ENCODE measurements at places on chromosomes 1 and 21. TPM values are rescaled to one million over a fixed set of nuclear protein-coding genes. Genes with fewer than 3 reads are reported as not detected.

The DNAJC28 gene
- 1.5 TPM for total RNA-seq

The SAMD13 gene
- 4.6 TPM for total RNA-seq

The SPRR2E gene
- total RNA-seq = not detected

The SIK1 gene
- total RNA-seq = 16.5 TPM

The OR2T35 gene
- not detected for total RNA-seq

The EVA1B gene
- total RNA-seq = 66.7 TPM

The CFHR2 gene
- not detected for total RNA-seq

The FCN3 gene
- 5.9 TPM for total RNA-seq

The G0S2 gene
- total RNA-seq = 2,367 TPM

The ALPL gene
- 9.8 TPM for total RNA-seq

The ELAVL4 gene
- total RNA-seq = 0.38 TPM

The IQGAP3 gene
- total RNA-seq = not detected

The C1QC gene
- total RNA-seq = 149 TPM

The OR2T2 gene
- total RNA-seq = not detected

The CD1B gene
- not detected for total RNA-seq

The ZYG11B gene
- total RNA-seq = 42.3 TPM

The KCNQ4 gene
- not detected for total RNA-seq

The TSPAN2 gene
- total RNA-seq = 1.0 TPM

The STYXL2 gene
- total RNA-seq = 1.4 TPM

The LIPI gene
- not detected for total RNA-seq

The RAB42 gene
- total RNA-seq = 57.5 TPM

The TRIM67 gene
- total RNA-seq = under 0.01 TPM

Data from subcutaneous adipose tissue (tissue), 4 donors.